ENCODE measurements at places on chromosomes 7 and 10. TPM values are rescaled to one million over a fixed set of nuclear protein-coding genes. Genes with fewer than 3 reads are reported as not detected.

The GPR15LG gene
- not detected for polyA plus RNA-seq

The EPHB4 gene
- 6.5 TPM for polyA plus RNA-seq

The MMP21 gene
- polyA plus RNA-seq = not detected

The PAXIP1 gene
- polyA plus RNA-seq = 0.44 TPM

The ZDHHC16 gene
- polyA plus RNA-seq = 26.4 TPM

DNA sequence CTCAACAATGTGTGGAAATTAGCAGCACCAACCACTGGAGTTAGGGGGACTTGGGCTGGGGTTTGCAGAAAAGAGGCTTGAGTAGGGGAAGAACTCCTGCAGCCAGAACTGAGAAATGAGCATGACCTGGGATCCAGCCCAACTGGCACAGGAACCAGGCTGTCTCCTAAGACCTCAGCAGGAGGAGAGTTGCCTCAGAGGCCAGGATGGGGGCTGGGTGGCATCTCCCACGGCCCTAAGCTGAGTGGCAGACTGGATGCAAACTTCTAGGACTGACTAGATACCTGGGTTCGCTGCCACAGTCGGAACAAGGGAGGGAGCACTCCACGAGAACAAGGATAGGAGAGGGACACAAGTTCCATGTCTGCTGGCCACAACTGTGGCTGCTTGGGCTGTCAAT is 62.6 kb downstream of the RNF32 start:
- no peaks in the 10 kb centered on the region for H3K36me3 ChIP-seq
- H3K27ac ChIP-seq = no peak overlapping the region
- no peak overlapping the region for H3K4me3 ChIP-seq
- DNase-seq = no peak
- H3K27me3 ChIP-seq = no peaks in the 10 kb centered on the region

DNA sequence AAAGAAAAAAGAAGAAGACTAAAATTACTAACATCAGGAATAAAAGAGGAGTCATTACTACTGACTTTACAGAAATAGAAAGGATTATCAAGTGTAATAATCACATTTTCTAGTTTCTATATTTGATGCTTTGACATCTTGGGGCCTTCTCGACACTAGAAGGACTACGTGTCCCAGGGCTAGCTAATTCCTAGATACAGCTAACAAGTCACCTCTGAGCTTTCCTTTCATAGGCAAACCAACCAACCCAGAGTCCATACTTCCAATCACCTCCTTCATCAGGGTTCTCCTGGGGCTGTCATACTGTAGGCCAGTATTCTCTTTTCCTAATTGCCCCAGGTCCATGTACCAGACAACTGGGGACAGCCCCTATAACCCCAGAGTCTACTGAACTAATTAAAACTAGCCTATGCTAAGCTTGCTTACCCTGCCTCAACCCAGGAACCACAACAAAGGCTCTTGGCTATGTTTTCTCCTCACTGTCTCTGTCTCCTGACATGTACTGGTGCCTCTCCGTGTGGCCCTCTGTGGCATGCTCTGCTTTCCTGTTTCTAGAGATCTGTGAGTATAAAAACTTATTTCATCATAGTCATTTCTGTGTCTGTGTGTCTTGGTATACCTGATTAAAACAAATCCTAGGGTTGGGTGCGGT is 6.7 kb upstream of the PARP12 start:
- H3K27ac ChIP-seq = no peak overlapping the region
- no peaks in the 10 kb centered on the region for H3K27me3 ChIP-seq
- no peaks in the 10 kb centered on the region for H3K36me3 ChIP-seq

DNA sequence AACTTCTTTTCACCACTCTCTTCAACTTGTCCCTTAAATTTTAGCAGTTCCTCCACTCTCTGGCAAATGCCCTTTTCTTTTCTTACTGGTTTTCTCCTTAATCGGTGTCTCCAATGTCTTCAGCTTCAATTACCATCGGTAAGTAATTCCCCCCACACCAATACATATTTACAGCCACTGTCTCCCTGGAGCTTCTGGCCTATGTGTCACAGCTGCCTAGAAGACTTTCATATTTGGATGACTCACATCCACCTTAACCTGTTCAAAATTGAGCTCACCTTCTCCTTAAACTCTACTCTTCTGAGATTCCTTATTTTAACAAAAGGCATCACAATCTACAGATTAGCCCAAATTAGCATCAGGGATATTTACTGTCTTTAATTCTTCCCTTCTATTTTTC is 380.4 kb downstream of the POM121L12 start:
- H3K4me3 ChIP-seq = no peak overlapping the region
- no peak overlapping the region for H3K27ac ChIP-seq
- no peak for DNase-seq

GRCh38 chr10:28839600-28840007 is 162.3 kb downstream of the BAMBI start:
- no peak for DNase-seq
- H3K27ac ChIP-seq = no peak overlapping the region
- no peak overlapping the region for H3K4me3 ChIP-seq
- no peaks in the 10 kb centered on the region for H3K36me3 ChIP-seq
- peaks cover 2% of the 10 kb centered on the region for H3K27me3 ChIP-seq
- H3K4me1 ChIP-seq = no peaks in the 10 kb centered on the region

- H3K4me1 ChIP-seq = no peaks in the 10 kb centered on the region
- no peak overlapping the region for H3K27ac ChIP-seq
- DNase-seq = no peak
- no peaks in the 10 kb centered on the region for H3K27me3 ChIP-seq
- H3K4me3 ChIP-seq = no peak overlapping the region
- H3K36me3 ChIP-seq = no peaks in the 10 kb centered on the region
These were observed 56.1 kb downstream of the FEZF1 start for GRCh38 chr7:122248472-122248871.

- no peaks in the 10 kb centered on the region for H3K36me3 ChIP-seq
- H3K4me3 ChIP-seq = no peak overlapping the region
- peak; percentile 86 for DNase-seq
- no peaks in the 10 kb centered on the region for H3K27me3 ChIP-seq
These were observed 59.6 kb upstream of the CAPZA2 start for GRCh38 chr7:116802746-116803152.

DNA sequence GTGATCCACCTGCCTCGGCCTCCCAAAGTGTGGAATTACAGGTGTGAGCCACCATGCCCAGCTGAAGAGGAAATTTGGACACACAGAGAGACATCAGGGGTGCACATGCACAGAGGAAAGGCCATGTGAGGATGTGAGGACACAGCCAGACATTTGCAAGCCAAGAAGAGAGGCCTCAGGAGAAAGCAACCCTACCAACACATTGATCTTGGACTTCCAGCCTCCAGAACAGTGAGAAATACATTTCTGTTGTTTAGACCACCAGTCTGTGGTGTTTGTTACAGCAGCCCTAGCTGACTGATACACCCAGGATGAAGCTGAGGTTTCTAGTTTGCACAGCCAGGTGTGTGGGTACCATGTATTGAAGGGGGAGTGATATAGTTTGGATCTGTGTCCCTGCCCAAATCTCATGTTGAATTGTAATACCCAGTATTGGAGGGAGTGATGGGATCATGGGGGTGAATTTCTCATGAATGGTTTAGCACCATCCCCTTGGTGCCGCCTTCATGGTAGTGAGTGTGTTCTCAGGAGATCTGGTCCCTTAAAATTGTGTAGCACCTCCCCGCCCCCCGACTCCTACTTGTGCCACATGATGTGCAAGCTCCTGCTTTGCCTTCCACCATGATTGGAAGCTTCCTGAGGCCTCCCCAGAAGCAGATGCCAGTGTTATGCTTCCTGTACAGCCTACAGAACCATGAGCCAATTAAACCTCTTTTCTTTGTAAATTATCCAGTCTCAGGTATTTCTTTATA is 64.7 kb upstream of the DUSP5 start:
- H3K27ac ChIP-seq = no peak overlapping the region
- H3K36me3 ChIP-seq = no peaks in the 10 kb centered on the region
- H3K27me3 ChIP-seq = no peaks in the 10 kb centered on the region

DNA sequence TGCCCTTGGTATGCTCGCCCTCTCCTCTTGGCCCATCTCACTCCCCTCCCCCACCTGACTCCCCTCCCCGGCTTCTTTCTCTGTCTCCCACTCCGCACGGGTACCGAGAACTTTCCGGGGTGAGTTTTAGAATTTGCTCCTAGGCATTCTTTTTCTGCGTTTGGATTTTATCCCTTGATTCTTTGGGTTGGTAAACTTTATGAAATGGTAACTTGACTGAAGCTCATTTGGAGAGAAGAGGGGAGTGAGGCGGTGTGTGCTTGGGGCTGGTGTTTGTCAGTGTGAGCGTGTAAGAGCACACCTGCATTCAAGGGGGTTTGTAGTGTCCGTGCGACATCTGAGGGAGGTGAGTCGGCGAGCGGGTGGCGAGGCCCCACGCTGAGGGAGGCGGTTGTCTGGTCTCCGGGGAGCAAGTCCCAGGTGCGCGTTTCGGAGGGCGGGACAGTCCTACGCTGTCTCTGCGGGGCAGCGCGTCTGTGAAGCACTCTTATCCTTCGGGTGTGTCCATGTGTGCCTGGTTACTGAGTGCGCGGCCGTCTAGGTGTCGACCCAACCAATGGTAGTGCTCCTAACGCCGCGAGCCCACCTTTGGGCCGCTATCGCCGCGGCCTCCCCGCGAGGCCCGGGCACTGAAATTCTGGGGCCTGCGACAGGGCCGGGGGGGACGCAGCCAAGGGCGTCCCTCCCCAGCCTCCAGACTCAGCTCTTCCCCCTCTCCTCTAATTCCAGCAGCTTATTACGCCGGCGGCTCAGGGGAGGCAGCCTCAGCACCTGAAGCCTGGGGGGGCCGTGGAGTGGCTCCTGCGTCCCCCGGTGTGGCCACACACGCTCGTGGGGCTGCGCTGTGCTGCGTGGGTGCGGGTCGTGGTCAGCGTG is 2.6 kb upstream of the ZNF503 start:
- no peak overlapping the region for H3K4me3 ChIP-seq
- H3K36me3 ChIP-seq = no peaks in the 10 kb centered on the region
- H3K4me1 ChIP-seq = peaks cover 55% of the 10 kb centered on the region
- H3K27me3 ChIP-seq = peaks cover 42% of the 10 kb centered on the region

- no peak overlapping the region for H3K27ac ChIP-seq
- H3K27me3 ChIP-seq = no peaks in the 10 kb centered on the region
- H3K36me3 ChIP-seq = no peaks in the 10 kb centered on the region
- no peak overlapping the region for H3K4me3 ChIP-seq
- no peak for DNase-seq
These were observed 42.4 kb downstream of the PNLIPRP3 start for GRCh38 chr10:116470071-116470470.

DNA sequence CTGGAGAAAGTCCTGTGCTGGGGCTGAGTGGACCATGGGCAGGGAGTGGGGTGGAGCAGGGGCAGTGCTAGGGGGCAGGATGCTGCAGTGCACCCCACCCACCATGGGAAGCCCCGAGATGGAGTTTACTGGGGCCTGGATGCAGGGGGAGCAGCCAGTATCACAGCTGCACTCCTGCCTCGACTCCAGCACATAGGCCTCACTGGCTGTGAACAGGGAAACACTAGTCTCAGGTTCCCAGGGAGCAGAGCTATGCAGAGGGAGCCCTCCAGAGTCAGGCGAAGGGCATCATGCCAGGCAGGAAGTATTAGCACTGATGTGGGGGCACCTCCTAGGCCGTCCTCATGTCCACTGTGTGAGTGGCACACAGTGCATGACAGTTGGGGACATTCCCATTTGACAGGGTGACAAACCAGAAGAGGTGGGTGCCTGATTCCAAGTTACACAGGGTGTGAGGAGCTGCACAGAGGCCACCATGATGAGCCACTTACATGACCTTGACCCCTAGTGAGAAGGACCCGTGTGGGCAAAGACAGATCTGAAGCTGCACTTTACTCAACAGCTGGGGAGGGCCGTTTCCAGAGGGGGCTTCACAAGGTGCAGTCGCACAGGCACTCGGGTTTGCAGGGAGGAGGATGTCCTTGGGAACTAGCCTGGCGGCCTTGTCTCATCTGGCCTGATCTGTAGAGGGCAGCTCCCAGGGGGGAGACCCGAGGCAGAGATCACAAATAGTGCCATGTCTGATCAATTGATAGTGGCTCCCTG is 69.9 kb upstream of the LRRC4 start:
- no peak overlapping the region for H3K4me3 ChIP-seq
- no peaks in the 10 kb centered on the region for H3K27me3 ChIP-seq
- H3K36me3 ChIP-seq = no peaks in the 10 kb centered on the region
- peaks cover 17% of the 10 kb centered on the region for H3K4me1 ChIP-seq
- DNase-seq = no peak

- H3K27ac ChIP-seq = no peak overlapping the region
- H3K36me3 ChIP-seq = no peaks in the 10 kb centered on the region
- H3K4me1 ChIP-seq = peaks cover 24% of the 10 kb centered on the region
- no peaks in the 10 kb centered on the region for H3K27me3 ChIP-seq
- DNase-seq = peak; percentile 18
- H3K4me3 ChIP-seq = peak overlapping the region; percentile 91
These were observed 155.5 kb upstream of the LYZL2 start for GRCh38 chr10:30784897-30785605.

DNA sequence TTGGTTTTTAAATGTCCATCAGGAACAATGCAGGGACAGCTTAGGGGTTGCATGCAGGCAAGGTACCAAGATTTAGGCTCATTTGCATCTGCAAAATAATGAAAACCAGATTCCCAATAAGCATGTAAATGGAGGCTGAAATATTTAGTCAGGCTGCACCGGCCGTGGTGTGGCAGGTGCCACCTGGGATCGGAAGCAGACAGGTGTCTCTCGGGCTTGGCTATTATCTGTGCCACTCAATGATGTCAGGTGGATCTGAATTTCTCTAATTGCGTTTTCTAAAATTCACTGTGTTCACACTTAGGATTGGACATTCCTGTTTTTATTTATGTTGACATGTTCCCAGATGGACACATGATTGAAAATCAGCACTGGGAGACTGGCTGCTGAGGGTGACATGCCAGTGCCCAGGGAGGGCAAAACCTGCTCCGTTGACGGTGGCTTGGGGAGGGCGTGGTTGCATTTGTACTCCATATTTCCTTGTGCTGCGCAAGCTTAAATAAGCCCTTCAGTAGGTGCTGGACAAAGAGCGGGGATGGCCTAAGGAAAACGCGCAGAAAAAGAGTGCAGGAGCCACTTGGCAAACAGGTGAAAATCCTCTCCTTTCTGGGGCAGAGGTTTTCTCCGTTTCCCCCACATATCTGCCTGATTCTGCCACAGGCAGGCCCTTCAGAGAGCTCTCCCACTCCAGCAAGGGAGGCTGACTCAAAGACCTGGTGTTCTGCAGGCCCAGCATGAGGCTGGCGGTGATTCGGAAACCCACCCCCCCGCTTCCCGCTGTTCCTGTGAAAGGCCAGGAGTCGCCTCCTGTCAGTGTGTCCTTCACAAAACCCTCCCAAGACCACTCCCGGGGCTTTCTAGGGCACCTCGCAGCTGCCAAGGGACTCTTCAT is 142.5 kb downstream of the WDR37 start:
- no peaks in the 10 kb centered on the region for H3K4me1 ChIP-seq
- no peak for DNase-seq
- H3K27me3 ChIP-seq = no peaks in the 10 kb centered on the region
- no peak overlapping the region for H3K4me3 ChIP-seq
- no peak overlapping the region for H3K27ac ChIP-seq
